ENCODE measurements at places on chromosomes 3 and 15.

- DNase-seq: no peak
Measured at GRCh38 chr15:100858294-100858693, 21.3 kb upstream of the ALDH1A3 start.

DNA sequence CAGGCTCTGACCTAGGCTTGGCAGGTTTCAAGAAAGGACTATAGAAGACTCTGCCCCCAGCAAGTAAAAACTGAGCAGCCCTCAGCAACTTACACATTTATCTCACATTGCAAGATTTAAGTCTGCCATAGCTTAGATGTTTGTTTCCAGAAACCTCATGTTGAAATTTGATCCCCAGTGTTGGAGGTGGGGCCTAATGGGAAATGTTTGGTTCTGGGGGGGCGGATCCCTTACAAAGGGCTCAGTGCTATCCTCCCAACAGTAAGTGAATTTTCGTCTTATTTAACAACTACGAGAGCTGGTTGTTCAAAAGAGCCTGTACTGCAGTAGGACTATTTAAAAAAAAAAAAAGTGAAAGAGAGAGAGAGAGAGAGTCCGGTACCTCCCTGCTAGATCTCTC, 125.2 kb upstream of the PROK2 start:
- DNase-seq: no peak

GRCh38 chr3:32104492-32104891, 1.9 kb upstream of the GPD1L start:
- no peak for DNase-seq

- DNase-seq: no peak
Measured at GRCh38 chr3:65905771-65906170, 132.9 kb downstream of the MAGI1 start.

GRCh38 chr3:46906471-46907058, 29.0 kb downstream of the PTH1R start:
- DNase-seq: no peak

- DNase-seq: no peak
Measured at GRCh38 chr3:40842714-40843113, 318.0 kb downstream of the ZNF621 start.

GRCh38 chr15:81052046-81052445, 51.3 kb downstream of the TLNRD1 start:
- DNase-seq: no peak

DNA sequence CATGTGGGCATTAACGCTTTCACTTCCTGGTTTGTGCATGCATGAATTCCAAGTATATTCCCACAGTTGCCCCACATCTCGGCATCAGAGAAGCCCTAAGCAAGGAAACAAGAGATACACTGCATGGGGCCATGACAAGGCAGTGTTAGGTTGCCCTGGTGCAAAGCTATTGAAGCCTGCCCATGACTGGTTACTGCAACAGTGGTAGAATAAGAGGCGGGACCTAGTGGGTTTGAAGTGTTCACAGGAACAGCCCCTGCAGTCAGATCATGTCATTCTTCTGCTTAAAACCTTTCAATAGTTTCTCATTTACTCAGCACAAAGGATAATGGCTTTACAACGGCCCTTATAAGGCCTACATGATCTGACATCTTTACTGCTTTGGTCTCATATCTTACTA, 80.9 kb upstream of the TOPAZ1 start:
- no peak for DNase-seq

DNA sequence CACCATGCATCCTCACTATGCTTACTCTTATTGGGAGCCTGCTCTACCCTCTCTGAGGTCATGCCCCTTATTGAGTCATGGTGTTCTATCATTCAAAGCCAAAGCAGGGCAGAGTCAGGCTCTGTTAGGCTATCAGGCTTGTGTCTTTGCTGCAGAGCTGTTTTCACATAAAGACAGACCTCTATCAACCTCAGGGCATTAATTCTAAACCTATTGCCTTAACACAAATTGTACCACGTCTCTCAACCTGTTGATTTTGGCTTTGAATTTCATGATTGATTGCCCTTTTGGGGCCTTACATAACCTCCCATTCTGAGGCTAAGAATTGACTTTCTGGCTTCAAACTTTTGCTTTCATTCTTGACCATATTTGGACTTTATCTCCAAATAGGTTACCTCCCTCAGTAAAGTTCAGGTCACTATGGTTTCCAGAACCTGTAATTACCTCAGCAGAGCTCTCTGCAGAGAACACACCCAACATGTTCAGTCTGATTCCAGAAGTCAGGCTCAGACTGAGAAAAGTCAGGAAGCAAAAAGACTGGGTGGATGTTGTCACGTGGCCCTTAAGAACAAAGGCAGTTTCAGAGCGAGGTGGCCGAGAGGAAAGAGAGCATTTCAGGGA, 221.4 kb upstream of the NANOGP8 start:
- DNase-seq: no peak

- DNase-seq: no peak
Measured at GRCh38 chr3:98972155-98972554, 70.7 kb upstream of the DCBLD2 start.

DNA sequence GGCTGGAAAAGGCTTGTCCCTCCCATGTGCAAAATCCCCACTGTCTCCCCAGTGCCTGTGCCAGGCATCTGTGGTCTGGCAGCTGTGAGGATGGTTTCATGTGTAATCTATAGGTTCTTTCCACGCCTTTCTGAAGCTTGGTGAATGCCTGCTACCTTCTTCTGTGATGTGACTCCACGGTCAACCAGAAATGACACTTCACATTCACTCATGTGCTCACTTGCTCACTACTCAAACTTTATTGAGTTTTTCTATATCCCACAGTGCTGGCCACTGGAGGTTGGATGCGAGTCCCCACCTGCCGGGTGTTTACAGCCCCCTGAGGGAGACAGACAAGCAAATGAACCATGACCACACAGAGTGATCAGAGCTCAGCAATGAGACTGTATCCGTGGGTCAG, 27.9 kb upstream of the TLE3 start:
- no peak for DNase-seq

GRCh38 chr3:57682284-57682683, 10.6 kb downstream of the DENND6A start:
- DNase-seq: no peak

DNA sequence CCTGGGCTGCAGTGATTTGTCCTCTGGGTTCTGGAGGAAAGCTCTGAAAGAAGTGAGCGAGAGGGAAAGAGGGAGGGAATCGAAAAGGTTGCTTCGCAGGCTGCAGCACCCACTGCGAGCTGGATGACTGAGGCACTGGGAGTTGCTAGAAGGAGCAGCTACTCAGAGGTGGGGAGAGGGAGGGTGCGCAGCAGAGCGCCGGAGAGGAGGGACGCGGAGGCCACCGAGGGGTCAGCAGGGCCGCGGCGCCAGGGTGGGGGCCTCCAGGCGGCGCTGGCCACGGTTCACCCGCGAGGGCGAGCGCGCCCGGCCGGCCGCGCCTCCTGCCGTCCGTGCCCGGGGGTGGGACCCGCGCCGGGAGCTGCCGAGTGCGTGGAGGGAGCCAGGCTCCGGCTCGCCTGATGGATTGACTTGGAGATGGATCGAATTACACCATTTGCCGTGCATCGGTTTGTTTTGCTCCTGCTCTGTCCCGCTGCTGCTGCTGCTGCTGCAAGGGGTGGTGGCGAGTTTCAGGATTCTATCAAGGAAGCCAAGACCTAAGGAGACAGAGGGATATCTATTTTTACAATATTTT, at the start of gene SEMA6D:
Gene SEMA6D (plus strand): TSS at position 470 of the 577 bp plus-strand sequence. CDS start 42,294 bp downstream, outside the sequence.
- DNase-seq: peak; percentile 68

GRCh38 chr15:100140527-100141308, 201.1 kb downstream of the ADAMTS17 start:
- no peak for DNase-seq

GRCh38 chr15:48638963-48639362, 6.5 kb downstream of the FBN1 start:
- DNase-seq: no peak

DNA sequence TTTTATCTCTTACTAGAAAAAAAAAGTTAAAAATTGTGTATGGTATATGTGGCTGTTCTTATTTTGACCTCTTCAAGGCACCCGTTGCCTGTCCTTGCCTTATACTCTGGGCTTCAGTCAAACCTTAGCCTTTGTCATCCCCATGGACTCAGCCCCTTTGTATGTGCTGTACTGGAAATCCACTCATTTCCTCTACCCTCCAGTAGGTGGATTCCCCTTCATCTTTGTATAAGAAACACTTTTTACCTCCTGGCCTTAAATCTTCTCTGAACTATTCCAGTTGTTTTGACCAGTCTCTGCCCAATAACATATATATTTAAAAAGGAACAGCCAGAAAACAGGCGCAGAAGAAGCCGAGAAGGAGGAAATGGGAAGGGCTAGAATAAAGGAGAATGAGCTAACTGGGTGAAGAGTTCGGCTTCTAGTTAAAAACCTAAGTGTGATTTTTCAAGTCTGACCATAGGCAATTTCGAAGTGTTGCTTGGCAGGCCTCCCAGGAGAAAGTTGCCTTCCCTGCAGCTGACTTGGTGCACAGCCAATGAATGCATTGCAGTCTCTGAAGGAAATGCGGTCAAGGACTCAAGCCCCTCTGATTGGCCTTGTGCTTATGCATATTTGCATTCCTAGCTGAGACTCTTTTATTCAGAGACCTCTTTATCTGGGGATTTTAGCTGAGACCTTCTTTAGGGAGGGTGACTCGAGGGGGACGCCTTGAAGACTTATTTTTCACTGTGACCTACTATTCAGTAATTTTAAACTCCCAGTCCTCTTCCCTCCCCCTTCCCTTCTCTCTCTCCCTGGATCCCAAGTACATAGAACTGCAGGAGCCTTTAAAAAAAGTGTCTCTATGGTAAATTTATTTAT, 277.4 kb downstream of the ROBO1 start:
- no peak for DNase-seq

DNA sequence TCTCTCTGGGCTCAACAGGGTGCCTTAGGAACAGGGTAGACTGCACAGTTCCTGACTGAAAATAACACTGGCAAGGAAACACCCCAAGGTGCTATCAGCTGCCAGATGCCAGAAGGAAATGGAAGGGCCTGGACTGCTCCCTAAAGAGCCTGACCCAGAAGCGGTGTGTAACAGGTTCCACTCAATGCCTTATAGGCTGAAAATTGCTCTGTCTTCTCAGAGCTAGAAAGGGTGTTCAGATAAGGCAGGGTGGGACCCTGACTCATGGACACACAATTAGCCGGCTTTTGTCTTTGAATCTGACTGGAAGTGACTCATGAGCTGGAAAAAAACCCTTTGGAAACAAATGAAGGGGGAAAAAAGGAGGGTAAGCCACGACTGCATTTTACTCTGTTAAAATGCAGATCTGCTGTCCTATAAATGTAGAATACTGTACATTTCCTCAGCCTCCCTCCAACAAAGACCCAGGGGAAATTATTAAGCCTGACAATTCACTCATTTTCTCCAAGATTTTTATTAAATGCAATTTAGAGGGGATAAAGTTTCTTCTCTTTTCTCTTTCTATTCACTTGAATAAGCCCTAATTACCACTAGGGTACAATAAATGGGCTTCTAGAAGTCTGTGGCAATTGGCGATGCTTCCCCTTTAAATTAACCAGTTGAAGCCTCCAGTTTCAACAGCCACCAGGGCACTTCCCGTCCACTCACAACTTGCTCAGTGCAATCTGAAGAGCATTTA, 160.2 kb upstream of the TBL1XR1 start:
- no peak for DNase-seq

DNA sequence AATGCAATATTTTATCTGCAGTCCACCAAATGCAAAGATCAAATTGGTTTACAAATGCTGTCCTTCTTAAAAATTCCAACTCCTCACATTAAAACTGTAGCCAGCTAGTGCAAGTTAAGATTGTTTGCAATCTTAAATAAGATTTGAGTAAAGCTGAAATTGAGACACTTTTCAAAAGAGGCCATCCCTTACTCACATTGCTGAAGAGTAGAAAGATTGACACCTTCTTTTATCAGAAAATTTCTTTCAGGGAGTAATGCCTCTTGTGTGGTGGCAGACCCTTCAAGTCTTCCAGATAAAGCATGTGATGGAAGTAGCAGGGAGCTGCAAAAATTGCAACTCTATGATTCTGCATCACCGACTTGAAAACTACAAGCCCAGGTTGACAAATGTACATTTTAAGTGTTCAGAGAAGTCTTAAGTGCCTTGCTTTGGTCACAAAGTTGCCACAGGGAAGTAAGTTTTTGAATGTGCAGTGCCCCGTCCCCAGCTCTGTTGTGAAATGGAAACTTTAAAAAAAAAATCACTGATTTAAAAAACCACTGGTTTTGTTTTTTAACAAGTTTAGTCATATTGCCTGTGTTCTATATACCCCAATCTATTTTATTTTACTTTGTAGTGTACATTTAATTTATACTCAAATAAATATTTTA, 12.6 kb downstream of the CD86 start:
- DNase-seq: no peak

DNA sequence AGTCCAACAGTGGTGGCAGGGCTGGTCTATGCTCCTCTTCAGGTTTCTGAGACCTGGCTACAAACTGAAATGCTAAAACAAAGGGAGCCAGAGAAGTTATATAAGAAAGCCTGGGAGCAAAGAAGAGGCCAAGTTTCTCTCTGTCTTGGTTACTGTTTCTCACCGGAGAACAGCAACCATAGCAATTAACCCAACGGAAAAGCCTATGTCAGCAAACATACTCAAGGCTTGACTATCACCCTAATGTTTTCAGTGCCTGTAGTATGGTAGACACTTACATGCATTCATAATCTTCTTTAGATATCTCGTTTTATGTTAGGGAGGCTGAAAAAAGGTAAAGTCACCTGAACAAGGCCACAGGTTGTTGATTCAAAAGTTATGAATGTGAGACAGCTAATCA, 86.3 kb upstream of the CLSTN2 start:
- no peak for DNase-seq

DNA sequence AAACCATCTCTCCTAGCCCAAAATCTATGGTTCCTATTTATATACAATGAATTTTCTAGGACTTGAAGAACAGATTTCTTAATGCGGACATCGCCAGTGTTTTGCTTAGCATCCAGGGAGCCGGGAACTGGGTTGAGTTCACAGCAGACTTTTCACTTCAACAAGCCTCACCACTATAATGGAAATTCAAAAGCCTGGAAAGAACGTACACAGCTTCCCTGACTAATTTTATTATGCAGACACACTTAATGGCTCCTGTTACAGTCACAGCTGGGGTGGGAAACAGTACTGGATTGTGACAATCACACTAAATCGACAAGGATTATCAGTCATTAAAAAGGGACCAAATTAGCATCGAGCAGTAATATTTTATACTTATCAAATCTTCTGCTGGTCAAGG, 129.2 kb upstream of the BNIP2 start:
- DNase-seq: no peak

GRCh38 chr3:64463981-64464380, 223.8 kb downstream of the ADAMTS9 start:
- no peak for DNase-seq

DNA sequence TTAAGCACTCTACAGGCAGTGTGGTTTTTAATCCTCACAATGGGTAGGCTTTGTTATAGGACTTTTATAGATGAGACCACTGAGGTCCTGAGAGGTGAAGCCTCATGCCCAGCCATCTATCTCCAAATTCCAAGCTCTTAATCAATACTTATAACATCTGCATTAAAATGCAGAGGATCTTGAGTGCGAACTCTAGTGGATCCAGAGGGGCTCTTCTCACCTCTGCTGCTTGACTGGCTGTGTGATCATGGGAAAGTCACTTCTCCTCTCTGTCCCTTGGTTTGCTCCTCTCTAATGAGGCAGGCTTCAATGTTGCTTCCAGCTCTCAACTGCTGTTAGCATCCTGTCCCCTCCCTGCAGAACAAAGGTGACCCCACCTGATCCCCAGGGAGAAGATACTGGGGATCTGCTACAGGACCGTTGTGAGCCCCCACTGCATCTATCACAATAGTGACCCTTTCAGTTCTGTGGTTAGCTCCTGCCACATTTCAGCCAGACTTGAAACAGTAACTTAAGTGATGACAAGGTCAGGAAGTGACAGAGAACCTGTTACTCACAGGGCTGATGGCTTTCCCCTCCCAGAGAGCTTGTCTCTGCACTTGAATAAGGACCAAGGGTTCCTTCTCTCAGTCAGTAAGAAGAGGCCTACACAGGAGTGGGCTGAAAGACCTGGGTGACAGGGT, 1.3 kb downstream of the SLC27A2 start:
- no peak for DNase-seq
